Cardiac muscle cell (in vitro differentiated cells and primary cell): ENCODE measurements at places on chromosomes 1 and 21.

GRCh38 chr1:154157520-154158306 is 2.8 kb upstream of the NUP210L start:
- DNase-seq = no peak

DNA sequence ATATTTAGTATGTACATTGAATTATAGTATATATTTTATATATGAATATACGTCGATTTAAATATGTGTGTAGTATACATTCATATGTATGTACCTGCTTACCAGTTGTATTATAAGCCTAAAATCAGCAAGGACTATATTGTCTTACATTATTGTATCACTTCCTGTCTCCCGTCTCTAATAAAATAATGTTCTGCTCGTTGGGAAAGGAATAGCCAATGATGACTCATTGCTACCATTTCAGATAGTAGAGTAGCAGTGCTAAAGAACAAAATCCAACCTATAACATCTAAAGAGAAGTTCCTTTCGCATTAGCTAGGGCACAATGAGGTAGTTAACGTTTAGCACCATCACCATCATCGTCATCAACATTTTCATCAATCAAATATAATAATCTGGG is 39.9 kb upstream of the SMYD2 start:
- DNase-seq = no peak

GRCh38 chr1:168112673-168113305 is 23.9 kb downstream of the GPR161 start:
- DNase-seq = peak; percentile 90

- DNase-seq = peak; percentile 34
Observed at GRCh38 chr1:54173681-54174080, 20.9 kb upstream of the CDCP2 start.
